ENCODE measurements at places on chromosomes 1 and 21.

GRCh38 chr1:166813508-166814223 lies 25.6 kb upstream of the POGK start:
- no peak for DNase-seq

DNA sequence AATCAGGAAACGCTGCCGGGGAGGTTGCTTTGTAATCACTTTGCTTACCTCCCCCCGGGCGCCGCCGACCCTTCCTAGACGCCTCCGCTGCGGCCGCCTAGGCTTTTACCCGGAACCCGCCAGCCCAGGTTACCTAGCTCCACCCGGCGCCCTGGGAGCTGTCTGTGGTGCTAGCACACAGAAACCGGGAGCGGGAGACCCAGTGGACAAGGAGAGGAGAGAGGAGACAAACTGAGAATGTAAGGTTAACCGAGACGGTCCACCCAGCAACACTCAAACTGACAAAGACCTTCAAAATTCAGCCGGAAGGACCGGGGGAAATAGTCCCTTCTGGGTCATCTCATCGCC lies 9.8 kb downstream of the BARHL2 start:
- no peak for DNase-seq

DNA sequence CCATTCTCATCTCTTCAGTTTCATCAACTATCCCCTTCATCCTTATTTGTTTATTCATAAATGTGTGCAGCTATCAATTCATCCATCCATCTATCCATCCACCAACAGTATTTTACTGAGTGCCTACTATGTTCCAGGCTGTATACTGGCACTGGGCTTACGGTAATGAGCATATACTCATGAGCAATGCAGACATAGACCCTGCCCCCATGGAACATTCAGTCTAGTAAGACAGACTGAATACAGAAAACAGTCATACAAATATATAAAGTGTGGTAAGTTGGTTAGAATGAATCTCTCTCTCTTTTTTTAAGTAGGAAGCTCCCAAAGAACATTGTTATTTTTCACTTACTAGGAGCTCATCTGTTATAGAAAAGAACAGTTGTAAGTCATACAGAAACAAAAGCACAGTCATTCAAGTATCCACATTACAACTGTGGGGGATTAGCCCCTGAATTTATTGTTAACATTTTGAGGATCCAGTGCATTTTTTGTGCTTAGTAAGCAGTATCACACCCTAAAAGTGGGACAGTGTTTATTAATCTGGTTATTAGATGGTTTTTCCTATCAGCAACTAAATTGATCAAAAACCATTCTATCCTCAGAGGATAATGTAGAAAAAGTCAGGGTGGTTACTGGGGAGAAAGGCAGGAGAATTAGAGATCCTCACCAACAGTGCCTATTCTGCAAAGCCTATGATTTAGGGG lies 3.6 kb downstream of the SLC16A4 start:
- no peak for DNase-seq

DNA sequence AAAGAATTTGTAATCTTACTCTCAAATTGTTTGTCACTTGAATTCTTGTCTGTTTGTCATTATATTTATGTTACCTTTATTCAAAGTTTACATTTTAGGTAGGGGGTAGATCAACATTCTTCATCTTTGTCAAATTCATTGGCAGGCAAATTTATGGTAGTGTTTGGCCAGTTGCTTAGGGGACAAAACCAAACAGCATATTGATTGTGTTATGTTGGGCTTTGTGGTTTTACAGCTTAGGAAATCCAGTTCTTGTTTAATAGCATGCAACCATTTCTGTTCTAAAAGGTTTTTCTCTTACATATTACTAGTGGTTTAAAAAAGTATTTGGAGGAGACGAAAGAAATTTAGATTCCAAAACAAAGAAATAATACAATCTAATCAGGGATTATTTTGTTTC lies 91.4 kb downstream of the HMCN1 start:
- DNase-seq = no peak

GRCh38 chr1:218983848-218984247 lies 189.8 kb upstream of the LYPLAL1 start:
- DNase-seq = no peak

DNA sequence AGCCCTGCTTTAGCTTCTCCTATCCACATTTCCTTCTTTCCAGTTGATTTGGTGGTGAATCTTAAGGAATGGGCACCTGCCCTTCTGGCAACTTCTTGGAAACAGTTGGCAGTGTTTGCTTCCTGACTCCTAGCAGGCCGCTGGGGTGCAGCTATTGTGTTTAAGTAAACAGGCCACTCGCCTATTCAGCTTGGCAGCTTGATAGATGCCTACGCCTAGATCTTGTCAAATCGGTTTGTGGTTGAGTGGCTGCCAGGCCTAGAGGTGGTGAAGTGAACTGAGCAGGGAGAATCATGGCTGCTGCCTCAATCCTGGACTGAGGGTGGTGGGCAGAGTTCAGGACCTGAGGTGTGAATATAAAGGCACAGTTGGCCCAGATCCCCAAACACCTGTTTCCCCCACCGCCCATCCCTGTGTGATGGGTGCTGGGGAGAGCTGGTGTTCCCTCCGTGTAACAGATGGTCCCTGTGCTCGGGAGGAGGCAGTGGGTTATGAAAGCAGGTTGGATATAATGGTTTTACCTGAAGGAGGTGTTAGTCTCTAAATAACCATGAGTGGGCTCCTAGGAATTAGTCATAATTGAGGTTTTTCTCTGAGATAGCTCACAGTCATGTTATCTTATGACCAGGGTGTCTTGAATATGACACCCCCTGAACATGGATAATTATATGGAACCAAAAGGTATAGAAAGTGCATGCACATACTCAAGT lies 940 bp upstream of the PLA2G2C start:
- peak; percentile 62 for DNase-seq

DNA sequence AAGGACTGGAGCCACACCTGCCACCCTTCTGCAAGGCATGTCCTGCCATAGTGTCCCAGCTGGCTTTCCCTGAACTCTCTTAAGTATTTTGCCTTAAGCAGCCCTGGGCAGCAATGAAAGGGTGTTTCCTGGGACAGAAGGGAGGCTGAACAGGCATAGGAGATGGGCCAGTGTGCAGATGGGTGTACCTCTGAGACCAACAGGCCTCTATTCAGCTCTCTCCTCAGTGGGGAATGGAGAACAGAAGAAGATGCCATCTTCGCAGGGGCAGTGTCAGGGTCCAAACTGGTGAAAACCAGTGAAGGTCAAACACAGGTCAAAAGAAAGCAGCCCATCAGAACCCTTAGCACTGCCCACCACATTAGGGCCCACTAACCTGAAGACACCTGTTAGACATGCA lies 53.2 kb downstream of the FAM78B start:
- DNase-seq = no peak

DNA sequence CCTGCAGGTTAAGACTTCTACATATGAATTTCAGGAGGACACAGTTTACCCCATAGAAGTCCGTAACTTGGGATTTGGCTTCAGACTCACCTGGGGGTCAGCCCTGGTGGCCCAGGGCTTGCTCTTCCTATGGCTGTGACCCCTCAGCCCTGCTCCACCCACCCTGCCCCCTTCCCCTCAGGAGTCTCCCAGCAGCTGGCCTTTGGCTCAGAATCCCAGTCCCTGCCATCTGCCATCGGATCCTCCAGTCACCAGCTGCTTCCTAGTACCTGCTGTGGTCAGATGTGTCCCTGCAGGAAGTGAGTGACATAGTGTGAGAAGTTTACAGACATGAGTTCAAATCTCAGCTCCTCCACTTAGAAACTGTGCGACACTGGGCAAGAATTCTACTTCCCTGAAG lies 332.6 kb downstream of the NPHP4 start:
- DNase-seq = no peak

DNA sequence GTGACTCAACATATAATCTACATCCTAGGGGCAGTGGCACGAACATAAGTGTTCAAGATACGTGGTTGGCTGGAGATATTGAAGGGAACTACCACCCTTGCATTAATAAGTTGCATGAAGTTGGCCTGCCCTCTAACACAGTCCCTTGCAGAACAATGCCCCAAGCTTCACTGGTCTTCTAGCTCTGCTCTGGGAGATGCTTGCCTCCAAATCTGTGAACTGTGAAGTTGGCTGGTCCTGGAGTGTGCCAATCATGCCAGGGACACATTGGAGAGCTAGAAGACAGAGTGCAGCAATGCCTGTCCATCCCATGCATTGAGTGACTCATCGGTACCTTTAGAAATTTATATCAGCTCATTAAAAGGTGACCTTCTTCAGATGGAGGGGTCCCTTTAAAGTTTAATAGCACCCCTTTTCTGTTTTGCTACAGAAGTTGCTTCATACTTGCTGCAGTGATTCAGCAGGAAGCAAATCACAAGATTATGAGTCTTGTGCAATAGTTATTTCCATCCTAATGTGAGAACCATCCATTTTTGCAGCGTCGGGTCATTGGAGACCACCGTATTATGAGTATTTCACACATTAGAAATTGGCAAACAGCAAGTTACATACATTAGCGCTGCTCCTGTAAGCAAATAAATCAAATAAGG lies 55.2 kb upstream of the KAZN start:
- no peak for DNase-seq

- DNase-seq = no peak
Observed at GRCh38 chr1:240356568-240356967, 255.4 kb downstream of the GREM2 start.

GRCh38 chr21:42474043-42474831 lies 21.8 kb downstream of the RSPH1 start:
- peak; percentile 57 for DNase-seq

- DNase-seq = no peak
Observed at GRCh38 chr1:160779626-160780397, 16.2 kb upstream of the LY9 start.

GRCh38 chr1:93483606-93484005 lies 35.7 kb downstream of the FNBP1L start:
- DNase-seq = no peak

DNA sequence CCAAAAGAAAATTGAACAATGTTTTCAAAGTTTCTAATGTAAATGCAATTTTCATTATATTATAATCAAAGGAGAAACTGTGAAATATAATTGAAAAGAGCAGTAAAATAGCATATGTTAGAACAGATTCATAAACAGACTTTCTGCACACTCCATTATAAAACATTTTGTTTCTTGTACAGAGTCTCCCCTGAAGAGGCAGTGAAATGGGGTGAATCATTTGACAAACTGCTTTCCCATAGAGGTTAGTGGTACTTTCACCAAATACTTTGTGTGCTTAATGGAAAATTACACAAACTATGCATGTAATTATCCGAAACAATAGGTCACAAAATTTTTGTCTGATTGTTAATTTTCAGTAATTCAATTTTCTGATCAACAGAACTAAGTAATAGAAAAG lies 1.9 kb downstream of the RGS18 start:
- DNase-seq = no peak

DNA sequence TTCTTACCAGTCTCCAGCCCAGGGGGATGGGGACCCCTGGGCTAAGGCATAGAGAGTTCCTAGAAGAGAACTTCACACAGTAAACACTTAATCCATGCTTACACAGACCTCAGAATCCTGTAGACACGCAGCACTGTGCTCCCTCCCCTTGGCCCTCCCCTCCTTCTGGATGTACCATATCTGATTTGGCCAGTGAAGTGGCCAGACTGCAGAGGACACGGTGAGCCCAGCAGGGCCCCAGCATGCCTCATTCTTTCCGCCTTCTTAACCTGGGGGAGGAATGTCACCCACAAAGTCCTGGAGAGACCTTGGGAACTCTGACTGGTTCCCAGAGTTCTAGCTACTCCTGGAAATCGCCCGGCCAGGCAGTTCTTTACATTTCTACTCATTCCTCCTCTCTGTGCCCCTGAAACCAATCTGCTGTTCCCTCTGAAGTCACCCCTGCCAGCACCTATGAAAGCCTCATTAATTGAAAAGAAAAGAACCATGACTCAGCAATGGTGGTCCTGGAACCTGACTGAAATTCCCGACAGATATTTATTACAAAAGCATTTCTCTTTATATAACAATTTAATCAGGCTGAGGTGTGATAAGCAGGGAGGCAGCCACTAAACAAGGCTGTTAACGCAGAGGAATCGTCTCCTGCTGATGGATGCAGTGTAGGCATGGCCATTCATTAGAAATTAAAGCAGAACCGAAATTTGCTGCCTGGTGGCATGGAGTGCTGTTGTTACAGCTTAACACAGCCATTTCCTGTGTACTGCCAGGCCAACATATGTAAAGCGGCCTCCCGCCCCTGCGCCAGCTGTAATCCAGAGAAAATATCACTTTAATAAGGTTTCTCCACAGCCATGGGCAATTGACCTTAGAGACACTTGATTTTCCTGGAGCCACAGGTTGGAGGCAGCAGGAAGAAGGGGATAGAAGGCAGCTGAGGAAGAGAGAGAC lies 74.6 kb upstream of the KCND3 start:
- no peak for DNase-seq

DNA sequence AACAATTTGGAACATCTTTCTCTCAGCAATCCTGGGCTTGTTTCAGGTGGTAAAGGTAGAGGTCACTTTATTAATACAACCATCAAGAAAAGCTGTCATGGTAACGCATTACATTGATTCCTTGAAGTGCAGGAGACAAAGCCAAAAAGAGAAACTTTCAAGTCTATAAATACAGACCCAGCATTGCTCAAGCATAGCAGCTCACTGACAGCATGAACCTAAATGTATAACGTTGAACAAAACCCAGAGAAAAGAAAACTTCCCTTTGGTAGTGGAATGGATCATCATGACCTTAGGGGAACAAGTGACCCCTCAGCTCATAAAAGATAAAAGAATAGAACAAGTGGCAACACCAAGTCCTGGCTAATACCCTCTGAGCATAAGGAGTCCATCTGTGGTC lies 332.2 kb downstream of the NTNG1 start:
- DNase-seq = no peak

- no peak for DNase-seq
Observed at GRCh38 chr1:53439337-53440207, 19.6 kb upstream of the DMRTB1 start.

GRCh38 chr1:186487163-186487562 lies 26.2 kb upstream of the PDC start:
- no peak for DNase-seq

DNA sequence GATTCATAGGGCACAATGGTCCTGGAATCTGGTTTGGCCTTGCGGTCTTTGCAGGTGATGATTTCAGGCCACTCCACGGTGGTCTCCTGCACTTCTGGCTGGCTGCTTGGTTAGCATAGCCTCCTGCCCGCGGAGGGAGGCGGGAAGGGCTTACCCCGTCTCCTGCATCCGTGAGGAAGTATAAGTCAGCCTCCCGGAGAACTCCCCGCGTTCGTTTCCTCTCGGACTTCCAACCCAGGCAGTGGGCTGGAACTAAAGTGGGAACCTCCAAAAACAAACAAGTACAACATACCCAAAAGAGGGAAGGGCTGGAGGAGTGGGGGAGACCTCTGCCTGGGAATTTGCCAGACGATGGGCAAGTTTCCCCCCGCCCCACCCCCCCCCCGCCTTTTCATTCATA lies 939 bp upstream of the CCN1 start:
- no peak for DNase-seq

DNA sequence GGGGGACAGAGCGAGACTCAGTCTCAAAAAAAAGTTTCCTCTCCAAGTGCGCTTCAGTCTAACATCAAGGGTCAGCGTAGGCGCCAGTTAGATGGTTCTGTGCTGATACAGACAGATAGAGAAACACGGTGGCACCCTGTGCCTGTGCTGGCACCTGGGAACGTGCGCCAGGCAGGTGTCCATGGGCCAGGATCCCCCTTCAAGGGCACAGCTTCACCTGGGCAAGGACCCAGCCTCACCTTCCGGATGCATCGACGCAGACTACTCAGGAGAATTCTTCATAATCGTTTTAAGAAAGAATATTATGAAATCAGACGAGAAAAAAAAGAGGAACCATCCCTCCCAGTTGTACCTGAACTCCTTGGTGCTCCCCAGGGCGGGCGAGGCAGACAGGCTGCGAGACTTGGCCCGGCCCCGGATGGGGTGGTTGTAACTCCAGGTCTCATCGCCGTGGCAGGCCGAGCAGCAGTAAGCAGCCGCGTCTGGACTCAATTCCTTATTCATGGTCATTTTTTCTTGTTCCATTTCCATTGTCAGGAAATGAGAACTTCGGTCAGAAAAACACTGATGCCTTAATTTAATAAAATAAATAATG lies 13.3 kb downstream of the NADK start:
- DNase-seq = no peak

All from prostate gland (tissue), 2 donors.